Natural killer cell (primary cell): ENCODE measurements at places on chromosomes 16 and 17.

DNA sequence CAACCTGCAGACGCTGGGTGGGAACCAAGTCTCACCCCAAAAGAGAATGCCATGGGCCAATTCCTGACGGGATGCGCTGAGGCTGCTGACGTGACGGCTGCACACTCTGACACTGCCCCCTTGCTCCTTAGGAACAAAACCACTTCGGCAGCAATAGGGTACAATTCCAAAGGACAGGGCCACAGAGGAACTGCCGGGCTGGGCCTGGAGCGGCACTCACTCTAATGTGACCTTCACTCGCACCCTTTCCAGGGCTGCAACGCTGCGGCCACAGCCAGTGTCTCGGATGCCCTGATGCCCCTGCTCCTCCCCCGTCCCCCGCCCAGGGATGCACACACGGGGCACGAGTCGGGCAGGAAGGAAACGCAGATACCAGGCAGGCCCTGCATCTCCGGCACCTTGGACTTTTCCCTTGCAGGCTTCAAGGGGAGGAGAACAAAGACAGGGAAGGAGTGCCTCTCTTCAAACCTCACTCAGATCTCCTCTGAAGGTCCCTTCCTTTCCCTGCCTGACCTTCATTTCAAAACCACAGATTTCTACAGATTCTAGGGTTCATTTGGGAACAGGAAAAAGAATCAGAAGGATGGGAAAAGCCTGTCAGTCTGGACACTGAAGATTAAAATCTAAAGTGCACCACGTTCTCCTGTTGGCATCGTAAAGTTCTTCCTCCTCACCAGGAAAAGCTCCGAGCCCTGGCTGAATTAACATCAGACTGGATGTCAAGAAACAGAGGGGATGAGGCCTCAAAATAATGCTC is 2.3 kb downstream of the PITPNA start:
- DNase-seq, result no peak
- H3K4me3 ChIP-seq, result no peak overlapping the region
- peaks cover 32% of the 10 kb centered on the region for H3K4me1 ChIP-seq
- no peaks in the 10 kb centered on the region for H3K36me3 ChIP-seq

DNA sequence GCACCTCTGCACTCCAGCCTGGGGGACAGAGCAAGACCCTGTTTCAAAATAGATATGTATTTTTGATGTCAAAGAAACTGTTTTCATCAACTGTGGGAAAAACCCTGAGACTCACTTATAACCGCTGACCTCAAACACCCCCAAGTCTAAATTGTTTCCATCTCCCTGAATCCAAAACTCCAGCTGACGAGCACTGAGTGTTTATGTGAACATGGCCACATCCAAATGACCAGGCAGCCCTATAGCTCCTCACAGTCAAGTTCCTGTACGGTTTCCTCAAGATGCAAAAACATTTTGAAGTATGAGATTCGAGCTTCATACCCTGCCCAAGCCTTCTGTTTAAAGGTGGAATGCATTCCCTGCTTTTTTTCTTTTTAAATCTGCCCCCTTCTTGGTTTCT is 45.3 kb upstream of the ZCCHC14 start:
- no peak overlapping the region for H3K4me3 ChIP-seq
- no peak for DNase-seq
- no peak overlapping the region for H3K27ac ChIP-seq
- H3K4me1 ChIP-seq, result no peaks in the 10 kb centered on the region

DNA sequence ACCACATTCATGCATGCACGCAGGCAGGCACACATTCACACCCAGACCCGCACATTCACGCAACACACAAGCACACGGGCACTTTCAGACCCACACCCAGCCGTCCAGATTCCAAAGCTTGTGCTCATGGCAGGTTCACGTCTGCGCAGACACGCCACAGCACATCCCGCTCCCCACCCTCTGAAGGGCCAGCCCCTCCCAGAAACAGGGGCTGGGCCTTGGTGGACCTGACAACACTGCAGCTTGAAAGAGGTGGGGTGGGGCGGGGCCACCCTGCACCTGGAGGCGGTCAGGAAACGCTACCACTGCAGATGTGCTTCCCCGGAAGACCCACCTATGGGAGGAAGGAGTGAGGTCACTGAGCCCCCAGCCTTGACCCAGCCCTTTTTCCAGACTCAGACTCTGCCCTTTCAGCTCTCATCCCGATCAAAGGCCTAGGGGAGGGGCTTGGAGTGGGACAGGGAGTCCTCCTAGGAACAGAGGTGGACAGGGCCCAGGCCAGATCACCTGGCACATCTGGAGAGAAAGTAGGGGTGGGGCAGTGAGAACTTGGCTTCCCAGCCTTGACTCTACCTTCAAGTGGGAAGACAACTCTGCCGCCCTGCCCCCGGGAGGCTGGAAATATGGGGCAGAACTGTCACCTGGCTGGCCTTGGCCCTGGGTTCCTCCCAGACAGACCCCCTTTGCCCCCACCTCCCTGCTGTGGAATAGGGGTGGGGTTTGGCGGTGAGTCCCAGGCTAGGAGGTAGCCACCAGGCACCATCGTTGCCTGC is 11.0 kb downstream of the P3H4 start:
- H3K36me3 ChIP-seq, result no peaks in the 10 kb centered on the region
- H3K4me1 ChIP-seq, result peaks cover 8% of the 10 kb centered on the region
- no peak overlapping the region for H3K27ac ChIP-seq
- no peaks in the 10 kb centered on the region for H3K27me3 ChIP-seq
- no peak for DNase-seq
- no peak overlapping the region for H3K4me3 ChIP-seq

GRCh38 chr17:69857412-69857835 is 217.6 kb upstream of the KCNJ16 start:
- H3K36me3 ChIP-seq, result no peaks in the 10 kb centered on the region
- DNase-seq, result no peak
- H3K27me3 ChIP-seq, result no peaks in the 10 kb centered on the region
- no peaks in the 10 kb centered on the region for H3K4me1 ChIP-seq
- no peak overlapping the region for H3K27ac ChIP-seq

DNA sequence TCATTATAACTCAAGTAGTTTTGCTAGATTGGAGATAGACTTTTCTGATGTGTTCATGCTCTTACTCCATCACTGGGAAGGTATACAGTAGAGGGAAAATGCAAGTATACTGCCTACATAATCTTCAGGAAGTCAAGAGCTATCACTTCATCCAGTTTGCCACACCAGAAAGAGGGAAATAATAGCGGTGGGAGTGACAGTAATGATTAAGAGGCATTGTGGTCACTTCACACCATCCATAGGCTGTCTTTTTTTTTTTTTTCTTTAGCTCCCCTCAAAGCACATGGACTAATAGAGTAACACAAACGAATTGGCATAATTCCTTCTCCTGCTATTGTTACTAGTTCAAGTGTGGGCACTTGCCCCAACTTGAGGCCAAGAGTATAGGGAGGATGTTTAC is 28.4 kb upstream of the HLF start:
- H3K4me1 ChIP-seq, result peaks cover 12% of the 10 kb centered on the region
- H3K36me3 ChIP-seq, result no peaks in the 10 kb centered on the region
- H3K27me3 ChIP-seq, result no peaks in the 10 kb centered on the region

DNA sequence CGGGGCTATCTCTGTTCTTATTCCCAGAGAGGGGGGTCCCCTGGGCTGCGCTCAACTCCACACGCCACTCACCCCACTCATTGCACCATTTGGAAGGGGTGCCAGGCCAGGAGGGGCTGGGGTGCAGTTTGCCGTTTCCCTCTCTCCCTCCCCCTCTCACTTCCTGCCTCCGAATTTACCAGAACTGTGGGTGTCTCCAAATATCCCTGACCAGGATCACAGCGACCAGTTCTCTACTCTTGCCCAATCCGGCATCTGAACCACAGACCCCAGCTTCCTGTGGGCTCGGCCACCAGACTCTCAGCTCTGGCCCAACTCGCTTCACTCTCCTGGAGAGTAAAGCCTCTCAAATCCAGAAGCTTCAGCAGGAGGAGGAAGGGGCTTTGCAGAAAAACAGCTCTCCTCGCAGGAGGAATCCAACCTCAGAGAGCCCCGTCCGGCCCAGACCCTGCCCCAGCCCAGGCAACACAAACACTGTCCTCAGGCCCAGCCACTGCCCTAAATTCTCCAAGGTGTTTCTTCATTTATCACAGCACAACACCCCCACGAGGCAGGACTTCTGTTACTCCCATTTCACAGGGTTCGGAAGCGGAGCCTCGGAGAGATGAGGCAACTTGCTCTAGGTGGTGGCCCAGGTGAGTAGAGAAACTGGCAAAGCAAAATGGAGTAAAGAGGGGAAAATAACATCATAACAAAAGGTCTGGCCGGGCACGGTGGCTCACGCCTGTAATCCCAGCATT is 423 bp upstream of the ASGR2 start:
- no peak overlapping the region for H3K27ac ChIP-seq
- H3K27me3 ChIP-seq, result no peaks in the 10 kb centered on the region
- no peak for DNase-seq
- H3K4me1 ChIP-seq, result peaks cover 21% of the 10 kb centered on the region
- no peak overlapping the region for H3K4me3 ChIP-seq
- H3K36me3 ChIP-seq, result no peaks in the 10 kb centered on the region

DNA sequence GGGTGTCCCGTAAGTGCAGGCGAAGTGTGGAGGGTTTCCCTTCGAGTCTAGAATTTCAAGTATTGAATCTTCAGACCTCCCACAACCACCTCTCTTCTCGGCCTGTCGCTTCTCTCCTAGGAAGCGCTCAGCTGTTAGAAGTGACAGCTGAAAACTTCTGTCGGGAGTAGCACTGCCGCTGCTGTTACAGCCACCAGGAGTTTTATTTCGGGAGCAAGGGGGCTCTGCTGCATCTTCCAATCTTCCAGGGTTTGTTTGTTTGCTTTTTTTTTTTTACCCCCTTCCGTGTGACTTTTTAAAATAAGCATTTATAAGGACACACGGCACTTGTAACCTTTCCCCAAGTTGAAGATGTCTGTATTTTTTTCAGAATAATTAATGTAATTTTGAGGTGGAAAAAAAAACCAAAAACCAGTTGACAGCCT is 767 bp downstream of the RPS6KB1 start:
- peak overlapping the region; percentile 94 for H3K27ac ChIP-seq
- H3K27me3 ChIP-seq, result no peaks in the 10 kb centered on the region
- H3K4me1 ChIP-seq, result peaks cover 24% of the 10 kb centered on the region
- H3K36me3 ChIP-seq, result no peaks in the 10 kb centered on the region
- DNase-seq, result no peak
- H3K4me3 ChIP-seq, result peak overlapping the region; percentile 90

- DNase-seq, result no peak
- H3K4me3 ChIP-seq, result no peak overlapping the region
- no peaks in the 10 kb centered on the region for H3K27me3 ChIP-seq
- H3K36me3 ChIP-seq, result peaks cover 10% of the 10 kb centered on the region
These were observed 18.6 kb downstream of the RAD51C start for GRCh38 chr17:58710948-58711552.

- no peak overlapping the region for H3K27ac ChIP-seq
- H3K36me3 ChIP-seq, result no peaks in the 10 kb centered on the region
- DNase-seq, result no peak
- H3K4me3 ChIP-seq, result no peak overlapping the region
These were observed 12.4 kb upstream of the ZNF19 start for GRCh38 chr16:71501547-71501946.

DNA sequence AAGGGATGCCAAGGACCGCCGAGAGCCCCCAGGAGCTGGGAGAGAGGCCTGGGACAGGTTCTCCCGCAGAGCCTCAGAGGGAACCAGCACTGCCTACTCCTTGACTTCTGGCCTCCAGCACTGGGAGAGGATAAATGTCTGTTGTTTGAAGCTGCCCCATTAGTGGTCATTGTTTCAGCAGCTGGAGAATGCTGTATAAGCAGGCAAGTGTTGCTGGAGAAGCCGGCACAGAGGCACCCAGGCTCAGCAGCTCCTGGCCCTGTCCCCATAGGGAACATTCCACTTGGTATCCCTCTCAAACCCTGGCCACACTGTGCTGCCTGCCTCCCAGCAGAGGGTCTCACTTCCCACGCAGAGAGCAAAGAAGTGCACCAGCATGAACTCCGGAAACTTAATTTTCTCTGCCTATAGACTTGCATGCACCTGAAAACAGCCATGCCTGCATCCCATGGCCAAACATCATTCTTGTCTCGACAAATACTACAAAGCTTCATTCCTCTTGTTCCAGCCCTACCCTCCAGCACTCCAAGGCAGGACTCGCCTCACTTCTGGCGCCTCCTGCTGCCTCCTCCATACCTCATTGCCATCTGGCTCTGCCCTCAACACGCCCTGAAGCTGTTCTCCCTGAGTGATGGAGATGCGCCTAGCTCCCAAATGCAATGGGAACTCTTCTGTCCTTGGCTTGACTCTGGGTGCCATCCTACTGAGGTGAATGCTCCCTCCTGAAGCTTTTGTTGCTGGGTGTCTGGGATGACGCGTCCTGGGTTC is 88.1 kb downstream of the DNAH17 start:
- no peak overlapping the region for H3K4me3 ChIP-seq
- no peak for DNase-seq
- H3K27me3 ChIP-seq, result peaks cover 7% of the 10 kb centered on the region
- no peaks in the 10 kb centered on the region for H3K36me3 ChIP-seq

GRCh38 chr17:69326377-69327059 is 415 bp downstream of the ABCA5 start:
- peak overlapping the region; percentile 94 for H3K4me3 ChIP-seq
- H3K4me1 ChIP-seq, result peaks cover 13% of the 10 kb centered on the region
- DNase-seq, result peak; percentile 58
- peak overlapping the region; percentile 90 for H3K27ac ChIP-seq
- H3K36me3 ChIP-seq, result no peaks in the 10 kb centered on the region
